Activated CD4-positive, alpha-beta T cell treated with anti-CD3 and anti-CD28 coated beads for 4 hours (primary cell): ENCODE measurements at places on chromosomes 6 and 20.

GRCh38 chr6:157614026-157614568 lies 208.9 kb upstream of the SNX9 start:
- no peak for DNase-seq

- DNase-seq, result no peak
Observed at GRCh38 chr6:134787261-134787877, 162.5 kb downstream of the ALDH8A1 start.

DNA sequence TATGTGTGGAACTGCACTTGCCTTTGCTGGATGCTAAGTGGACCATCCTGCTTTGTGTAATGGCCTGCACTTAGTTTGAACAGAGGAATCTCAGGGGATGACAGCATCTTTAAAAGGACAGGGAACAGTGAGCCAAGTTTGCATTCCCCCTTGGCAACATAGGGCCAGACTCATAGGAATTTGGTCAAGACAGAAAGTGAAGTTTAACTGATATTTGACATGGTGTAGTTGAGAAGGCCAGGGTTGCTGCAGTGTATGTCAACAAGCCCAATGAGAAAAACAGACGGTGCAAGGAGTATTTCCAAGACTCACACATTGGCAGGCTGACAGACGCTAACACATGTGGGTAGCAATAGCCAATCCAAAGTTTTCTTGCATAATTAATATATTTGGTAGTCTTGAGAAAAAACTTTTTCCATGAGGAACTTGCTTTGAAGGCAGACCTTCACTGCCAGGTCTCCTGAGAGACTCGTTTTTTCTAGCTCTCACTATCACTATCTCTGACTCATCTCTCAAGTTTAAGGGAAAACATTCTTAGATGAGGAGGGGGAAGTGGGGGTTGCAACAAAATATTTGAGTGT lies 213.8 kb downstream of the IBTK start:
- no peak for DNase-seq

DNA sequence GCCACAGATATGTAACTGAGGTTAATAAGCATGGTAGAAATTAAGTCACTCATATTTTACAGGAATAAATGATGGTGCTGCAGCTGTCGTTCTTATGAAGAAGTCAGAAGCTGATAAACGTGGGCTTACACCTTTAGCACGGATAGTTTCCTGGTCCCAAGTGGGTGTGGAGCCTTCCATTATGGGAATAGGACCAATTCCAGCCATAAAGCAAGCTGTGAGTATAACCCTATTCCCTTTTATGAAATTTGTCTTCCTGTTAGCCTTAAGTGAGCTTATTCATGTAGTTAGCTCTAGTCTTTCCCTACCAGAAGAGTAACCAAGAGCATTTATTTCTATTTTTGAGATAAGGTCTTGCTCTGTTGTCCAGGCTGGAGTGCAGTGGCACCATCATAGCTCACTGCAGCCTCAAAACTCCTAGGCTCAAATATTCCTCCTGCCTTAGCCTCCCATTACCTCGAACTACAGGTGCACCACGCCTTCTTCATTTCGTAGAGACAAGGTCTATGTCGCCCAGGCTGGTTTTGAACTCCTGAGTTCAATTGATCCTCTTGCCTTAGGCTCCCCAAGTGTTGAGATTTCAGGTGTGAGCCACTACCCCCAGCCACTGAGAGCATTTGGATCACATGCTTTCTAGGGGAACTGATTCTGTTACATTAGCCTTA lies 12.0 kb downstream of the TCP1 start:
- DNase-seq, result no peak

DNA sequence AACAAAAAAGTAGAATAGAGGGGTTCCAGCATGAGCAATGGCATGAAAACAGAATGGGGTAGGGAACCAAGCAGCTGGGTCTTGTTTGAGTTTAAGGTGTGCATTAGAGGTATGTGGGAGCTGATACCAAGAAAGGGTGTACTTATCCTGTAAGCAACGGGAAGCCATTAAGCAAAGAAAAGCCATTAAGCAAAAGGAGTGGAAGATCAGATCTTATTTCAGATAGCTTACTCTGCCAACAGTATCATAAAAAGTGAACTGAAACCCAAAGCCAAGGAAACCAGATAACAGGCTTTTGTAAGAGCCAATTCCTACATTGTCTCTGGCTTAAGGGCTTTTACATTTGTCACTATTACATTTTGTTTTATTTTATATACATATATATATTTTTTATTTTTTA lies 21.3 kb upstream of the BEND6 start:
- no peak for DNase-seq

DNA sequence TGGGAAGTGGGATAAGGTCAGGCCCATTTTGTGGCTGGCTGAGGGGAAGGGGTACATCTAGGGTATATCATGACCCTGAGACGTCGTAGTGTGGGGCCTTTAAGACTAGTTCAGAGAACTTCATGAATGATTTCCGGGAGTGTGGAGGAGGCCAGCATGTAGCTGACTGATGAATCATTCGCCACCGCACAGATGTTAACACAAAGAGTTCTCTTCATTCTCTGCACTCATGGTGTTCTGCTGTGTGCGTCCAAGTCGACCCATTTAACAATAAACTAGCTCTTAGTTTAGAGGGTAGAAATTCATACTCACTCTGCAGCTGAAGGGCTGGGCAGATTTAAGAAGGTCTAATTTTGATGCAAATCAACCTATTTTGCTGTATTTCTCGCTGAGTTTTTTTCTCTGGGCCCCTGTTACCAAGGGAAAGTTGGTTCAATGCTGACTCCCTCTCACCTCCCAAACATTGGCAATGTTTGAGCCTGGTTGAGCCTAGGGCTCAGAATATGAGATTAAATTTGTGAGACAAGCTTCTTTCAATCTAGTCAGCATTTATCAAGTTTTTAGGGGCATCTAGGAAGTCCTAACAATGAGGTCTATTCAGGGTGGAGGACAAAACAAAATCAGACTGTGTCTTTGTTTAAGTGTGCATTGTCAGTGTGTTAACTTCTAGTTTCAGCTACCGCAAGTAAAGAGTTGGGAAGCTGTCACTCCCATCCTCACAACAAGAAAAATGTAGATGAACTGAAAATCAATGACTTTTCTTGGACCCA lies 106.8 kb upstream of the CBLN4 start:
- no peak for DNase-seq

DNA sequence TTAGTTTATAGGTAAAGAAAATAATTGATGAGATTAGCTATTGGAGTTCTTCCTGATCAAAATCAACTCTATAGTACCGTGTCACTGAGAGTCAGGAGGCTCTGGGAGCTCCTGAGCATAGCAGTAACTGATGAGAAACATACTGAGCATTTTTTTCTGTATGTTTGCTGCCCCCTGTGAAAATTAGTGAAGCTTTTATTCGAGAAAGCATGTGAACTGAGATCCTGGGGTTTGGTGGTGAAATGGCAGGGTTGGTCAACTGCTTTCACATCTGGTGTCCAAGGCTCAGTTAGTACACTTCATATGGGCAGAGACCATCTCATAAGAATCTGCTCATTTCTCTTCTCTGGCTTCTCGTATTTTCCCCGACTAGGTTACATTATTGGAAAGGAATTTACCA lies 4.1 kb upstream of the ABT1 start:
- DNase-seq, result no peak

DNA sequence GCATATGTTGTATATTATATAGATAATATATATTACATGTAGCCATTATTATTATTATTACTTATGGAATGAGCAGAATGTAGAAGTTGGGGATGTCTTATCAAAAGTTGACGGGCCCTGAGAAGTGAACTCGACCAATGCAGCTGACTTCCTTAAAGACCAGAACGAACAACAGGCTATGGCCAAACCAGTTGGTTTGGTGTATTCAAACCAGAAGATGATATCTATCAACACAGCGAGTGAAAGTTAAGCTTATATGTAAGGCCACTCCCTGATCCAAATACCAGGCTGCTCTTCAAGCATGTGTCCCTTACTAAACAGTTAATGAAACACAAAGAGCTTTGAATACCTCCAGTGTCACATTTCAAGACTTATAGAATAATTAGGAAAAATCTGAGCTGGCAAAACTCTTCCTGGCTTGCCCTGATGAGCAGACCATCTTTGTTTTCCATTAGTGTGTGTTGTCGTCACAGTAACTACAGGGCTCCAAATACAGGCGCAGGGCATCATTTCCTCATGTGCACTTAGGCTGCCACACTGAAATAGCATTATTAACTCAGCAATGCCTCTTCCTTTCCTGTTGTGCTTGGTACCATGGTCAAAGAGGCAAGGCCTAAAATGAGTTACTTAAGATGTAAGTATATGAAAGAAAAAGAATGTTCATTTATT lies 6.6 kb downstream of the FILIP1 start:
- DNase-seq, result no peak

GRCh38 chr20:19668418-19668817 lies 89.6 kb upstream of the RIN2 start:
- no peak for DNase-seq

- DNase-seq, result no peak
Observed at GRCh38 chr6:5398530-5398929, 137.2 kb downstream of the FARS2 start.

- no peak for DNase-seq
Observed at GRCh38 chr6:36920049-36920448, 34.3 kb downstream of the C6orf89 start.

GRCh38 chr6:20334334-20334733 lies 67.3 kb upstream of the E2F3 start:
- no peak for DNase-seq

DNA sequence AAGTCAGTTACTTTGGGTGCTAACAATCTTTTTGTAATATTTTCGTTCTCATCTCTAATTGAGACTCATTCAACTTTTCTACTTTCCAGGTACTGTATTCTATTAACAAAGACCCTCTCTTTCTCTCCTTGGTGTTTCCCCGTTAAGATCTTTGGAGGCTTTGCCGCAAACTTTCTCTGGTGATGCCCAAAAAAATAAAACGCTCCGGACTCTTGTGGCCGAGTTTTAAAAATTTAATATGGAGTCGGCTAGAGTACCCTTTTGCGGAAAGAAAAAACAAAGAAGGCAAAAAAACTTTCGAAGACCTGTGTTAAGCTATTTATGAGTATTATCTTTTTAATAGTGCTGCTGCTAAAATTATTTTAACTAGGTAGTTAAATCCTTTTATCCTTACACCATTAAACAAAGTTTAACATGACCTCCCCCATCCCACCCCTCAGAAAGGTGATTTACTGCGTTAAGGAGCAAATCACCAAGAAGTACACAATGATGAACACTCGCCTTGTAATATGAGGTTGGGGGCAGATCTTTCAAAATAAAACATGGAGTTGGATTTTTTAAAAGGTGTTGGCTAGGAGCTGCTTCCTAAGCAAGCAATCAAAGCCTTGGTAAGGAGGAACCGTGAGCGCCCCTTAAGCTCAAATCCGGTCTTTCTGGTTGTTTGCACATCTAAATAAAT lies 10.0 kb downstream of the SIM1 start:
- DNase-seq, result no peak

GRCh38 chr6:130680116-130680515 lies 147.1 kb upstream of the SMLR1 start:
- no peak for DNase-seq

DNA sequence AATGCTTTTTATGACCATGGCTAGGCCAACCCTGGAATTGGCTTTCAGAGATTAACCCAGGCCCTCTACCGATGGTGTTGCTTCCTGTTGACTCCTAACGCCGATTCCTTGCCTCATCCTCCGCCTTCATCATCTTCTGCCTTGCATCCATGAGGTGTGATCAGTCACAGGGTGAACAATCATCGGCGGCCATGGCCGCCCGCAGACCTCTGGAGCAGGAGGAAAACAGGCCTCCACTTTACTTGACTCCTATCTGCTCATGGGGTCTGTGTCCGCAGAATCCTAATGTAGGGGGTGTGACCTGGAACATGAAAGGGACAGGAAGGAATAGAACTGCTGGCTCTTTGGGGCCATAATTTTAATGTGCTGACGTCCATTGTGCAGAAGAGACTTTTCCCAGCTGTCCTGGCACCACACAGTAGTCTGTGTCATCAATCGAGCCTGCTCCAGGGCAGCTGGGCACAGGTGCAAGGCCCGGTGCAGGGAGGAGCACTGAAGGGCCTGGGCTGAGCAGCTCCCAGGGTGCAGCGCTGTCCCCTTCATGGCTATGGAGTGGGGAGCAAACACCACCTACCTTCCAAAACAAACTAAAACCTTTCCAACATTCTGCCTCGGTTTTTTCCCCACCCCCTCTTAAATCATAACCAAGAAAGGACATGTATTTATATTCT lies 8.0 kb downstream of the SLC22A3 start:
- DNase-seq, result no peak

- no peak for DNase-seq
Observed at GRCh38 chr6:108027594-108027993, 46.9 kb downstream of the OSTM1 start.

GRCh38 chr20:39266989-39267388 lies 304.8 kb downstream of the DHX35 start:
- no peak for DNase-seq

- no peak for DNase-seq
Observed at GRCh38 chr20:54219751-54220426, 12.0 kb downstream of the PFDN4 start.

DNA sequence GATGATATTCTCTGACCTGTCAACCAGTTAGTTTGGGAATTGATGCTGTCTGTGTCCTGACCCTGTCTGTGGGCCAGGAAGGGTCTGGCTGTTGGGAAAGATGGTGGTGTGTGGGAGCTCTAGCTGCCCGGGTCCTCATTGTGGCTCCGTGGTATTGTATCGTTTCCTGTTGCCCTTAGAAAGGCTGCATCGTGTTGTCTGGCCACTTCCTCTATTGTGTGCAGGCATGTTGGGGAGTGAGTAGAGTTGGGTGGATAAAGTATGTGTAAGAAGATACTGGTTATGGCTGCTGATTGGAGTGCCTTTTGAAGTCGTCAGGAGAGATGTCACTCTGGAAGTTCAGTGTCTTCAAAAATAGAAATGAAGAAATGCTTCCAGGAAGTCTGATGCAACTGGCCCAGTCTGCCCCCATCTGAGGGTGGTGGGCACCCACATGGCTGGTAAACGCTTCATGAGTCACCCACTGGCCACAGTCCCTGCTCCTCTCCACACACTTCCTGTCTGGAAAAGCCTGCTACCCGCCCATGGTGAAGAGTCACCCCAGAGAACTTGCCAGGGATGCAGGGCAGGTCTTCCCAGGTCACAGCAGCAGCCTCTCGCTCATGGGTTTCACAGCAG lies 27.9 kb downstream of the PPARD start:
- peak; percentile 47 for DNase-seq

- no peak for DNase-seq
Observed at GRCh38 chr6:130486417-130486816, 120.6 kb downstream of the TMEM200A start.

- DNase-seq, result no peak
Observed at GRCh38 chr6:134446218-134446848, 128.4 kb upstream of the SGK1 start.
